ENCODE measurements at places on chromosomes 7 and 10.

DNA sequence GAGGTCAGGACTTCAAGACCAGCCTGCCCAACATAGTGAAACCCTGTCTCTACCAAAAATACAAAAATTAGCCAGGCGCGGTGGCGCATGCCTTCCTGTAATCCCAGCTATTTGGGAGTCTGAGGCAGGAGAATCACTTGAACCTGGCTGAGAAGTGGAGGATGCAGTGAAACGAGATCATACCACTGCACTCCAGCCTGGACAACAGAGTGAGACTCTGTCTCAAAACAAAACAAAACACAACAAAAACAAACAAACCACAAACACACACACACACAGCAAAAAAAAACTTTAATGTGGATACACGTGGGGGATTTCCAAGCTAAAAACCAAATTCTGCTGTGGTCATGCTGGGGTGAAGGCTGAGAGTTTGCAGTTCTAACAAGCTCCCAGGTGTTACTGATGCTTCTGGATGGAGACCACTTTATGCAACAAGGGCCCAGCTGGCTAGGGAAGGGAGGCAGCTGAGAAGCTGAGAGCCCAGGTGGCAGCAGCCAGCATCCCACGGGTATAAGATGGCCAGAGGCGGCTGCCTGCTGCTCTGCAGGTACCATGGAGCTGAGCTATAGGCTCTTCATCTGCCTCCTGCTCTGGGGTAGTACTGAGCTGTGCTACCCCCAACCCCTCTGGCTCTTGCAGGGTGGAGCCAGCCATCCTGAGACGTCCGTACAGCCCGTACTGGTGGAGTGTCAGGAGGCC is at the start of gene ZP3:
Gene ZP3 (plus strand): TSS at position 538 of the 699 bp plus-strand sequence. CDS start 15 bp downstream, at position 553.
- DNase-seq, result no peak

DNA sequence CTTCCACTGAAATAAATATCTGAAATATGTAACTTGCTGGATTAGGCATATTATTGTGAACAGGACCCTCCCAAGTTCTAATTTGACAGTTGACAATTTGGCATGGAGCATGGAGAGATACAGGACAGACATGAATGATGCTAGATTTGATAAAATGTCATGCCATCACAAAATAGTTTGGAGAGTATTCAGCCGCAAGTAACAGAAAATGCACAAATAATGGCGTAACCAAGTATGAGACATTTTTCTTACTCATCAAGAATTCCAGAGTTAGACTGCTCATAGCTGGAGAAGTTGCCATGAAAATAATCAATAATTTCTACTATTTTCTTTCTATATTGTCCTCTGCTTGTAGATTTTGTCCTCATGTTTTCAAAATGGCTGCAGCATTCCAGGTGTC is 45.5 kb upstream of the GPAM start:
- DNase-seq, result no peak

DNA sequence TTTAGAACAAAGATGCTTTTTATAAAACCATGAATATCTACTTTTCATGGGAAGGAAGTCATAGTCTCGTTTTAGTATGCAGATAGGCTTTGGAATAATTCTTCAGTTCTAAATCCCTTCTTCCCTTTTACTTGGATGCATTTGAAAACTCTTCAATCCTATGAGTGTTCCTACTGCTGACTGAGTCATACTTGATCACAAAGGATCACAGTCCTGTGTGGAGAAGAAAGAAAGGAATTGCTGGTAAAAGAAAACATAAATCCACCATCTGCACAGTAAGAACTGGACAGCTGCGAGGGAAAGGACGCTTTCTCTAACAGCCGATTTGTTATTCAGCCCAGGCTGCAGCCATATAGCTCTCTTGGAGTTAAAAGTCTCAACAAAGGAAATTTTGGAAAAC is 209.9 kb downstream of the SEMA3E start:
- DNase-seq, result no peak

GRCh38 chr7:105355701-105356100 is 33.0 kb downstream of the SRPK2 start:
- no peak for DNase-seq

DNA sequence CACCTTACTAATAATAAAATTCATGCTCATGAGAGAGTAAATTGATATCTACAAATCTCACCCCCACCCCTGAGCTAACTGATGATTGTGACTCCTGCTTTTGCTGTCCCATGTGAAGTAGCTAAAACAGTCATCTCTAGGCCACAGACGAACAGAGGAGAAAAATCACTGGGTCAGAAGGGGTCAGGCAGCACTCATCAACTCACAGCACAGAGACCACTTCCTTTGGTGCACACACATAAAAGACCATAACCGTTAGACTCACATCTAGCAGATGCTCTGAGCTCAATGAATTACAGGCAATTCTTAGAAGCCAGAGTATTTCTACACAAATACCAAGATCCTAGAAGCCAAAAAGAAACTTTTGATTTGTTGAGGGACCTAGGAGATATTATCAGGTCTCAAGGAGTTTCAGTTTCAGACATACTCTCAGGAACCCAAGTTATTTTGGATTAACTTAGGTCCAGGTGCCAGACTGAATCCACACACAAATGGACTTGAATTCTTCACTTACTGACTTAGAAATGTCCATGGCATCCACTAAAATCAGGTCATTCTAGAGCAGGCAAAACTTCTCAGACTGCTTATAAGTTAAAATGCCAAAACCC is 65.0 kb upstream of the TES start:
- no peak for DNase-seq

DNA sequence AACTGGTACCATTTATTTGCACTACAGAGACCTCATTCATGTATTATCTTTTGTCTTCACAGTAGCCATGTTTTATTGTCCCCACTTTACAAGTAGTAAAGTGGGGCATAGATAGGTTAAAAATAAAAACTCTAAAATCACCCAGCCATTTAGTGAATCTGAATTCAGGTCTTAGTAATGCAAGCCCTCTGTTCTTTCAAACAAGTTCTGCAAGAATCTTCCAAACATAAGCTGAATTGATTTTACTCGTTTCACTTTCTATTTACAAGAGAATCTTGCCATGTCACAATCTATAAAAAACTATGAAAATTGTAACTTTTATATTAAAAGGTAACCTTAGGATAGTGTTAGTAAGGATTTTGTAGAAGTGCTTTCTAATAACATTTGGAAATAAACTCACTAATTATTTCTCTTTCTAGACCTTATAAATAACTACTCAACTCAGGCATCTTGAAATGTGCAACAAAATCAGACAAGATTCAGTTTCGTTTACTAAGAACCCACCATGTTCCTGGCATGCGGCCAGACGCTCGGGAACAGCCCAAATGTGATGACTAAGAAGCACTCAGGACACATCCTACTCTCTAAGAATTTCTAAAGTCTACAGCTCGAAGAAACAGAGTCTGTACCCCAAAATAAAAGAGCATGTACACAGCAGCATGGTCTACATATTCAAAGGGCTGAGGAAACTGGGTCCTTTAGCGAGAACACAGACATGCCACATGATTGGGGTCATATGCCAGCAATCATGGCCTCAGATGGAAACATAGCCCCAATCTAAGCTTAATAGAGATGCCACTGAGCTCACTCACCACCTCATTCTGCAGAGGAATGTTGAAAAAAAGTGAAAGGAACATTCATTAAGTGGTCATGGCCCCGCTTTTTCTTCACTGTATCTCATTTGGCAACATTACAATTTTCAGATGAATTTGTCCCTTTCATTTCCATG is 167.6 kb downstream of the AMPH start:
- DNase-seq, result peak; percentile 27

DNA sequence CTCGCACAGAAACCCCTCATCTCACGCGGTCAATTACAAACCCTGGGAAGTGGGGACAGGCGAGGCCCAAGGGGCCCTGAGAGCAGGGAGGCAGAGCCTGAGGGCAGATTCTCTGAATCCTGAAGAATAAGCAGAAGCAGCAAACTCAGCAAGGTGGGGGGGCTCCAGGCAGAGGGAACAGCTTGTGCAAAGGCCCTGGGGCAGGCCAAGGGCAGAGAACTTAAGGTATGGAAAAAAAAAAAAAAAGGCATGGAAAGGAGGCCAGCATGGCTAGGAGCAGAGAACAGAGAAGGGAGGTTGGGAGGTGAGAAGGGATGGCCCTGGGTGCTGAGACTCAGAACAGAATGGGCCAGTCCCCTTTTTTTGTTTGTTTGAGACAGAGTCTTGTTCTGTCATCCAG is 32.8 kb upstream of the TNRC18 start:
- no peak for DNase-seq

GRCh38 chr7:8579661-8580194 is 146.3 kb downstream of the NXPH1 start:
- DNase-seq, result no peak

GRCh38 chr7:131927770-131928423 is 371.5 kb upstream of the PODXL start:
- no peak for DNase-seq

GRCh38 chr7:92622685-92623084 is 32.5 kb upstream of the FAM133B start:
- no peak for DNase-seq

DNA sequence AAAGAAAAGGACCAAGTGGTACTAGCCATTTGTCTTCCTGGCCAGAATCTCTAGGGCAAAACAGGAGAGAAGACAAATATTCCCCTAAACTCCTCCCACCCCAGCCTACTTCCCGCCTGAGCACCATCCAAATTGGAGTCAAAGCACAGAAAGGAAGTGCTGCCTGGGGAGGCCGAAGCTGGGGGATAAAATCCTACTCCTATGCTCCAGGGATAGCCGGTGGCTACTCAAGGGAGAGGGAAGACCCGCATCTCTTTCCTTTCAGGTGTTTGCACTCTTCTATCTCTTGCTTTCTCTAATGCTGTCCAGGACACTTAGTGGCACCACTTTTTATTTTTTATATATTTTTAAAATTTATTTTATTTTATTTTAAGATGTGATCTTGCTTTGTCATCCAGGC is 7.1 kb upstream of the DUSP5 start:
- no peak for DNase-seq

DNA sequence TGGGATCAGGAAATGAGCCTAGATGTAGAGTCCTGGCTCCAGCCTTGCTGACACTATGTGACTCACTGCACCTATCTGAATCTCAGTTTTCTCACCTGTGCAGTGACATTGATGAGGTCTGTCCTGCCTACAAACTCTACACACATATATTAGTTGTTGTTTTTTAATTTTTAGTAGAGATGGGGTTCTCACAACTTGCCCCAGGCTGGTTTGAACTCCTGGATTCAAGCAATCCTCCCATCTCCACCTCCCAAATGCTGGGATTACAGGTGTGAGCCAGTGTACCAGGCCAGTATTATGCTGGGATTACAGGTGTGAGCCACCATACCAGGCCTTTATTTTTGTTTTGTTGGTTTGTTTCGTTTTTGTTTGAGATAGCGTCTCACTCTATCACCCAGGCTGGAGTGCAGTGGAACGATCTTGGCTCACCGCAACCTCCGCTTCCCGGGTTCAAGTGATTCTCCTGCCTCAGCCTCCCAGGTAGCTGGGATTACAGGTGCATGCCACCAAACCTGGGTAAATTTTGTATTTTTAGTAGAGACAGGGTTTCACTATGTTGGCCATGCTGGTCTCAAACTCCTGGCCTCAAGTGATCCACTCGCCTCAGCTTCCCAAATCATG is 11.8 kb upstream of the DDIT4 start:
- no peak for DNase-seq

- no peak for DNase-seq
Observed at GRCh38 chr10:121974535-121975294, at the start of gene NSMCE4A. Gene NSMCE4A (minus strand): TSS chr10:121975217. CDS start chr10:121975165, 52 bp downstream.

- DNase-seq, result no peak
Observed at GRCh38 chr10:96829029-96829773, 2.9 kb upstream of the LCOR start.

- no peak for DNase-seq
Observed at GRCh38 chr7:45033261-45033930, 33.4 kb downstream of the CCM2 start.

- DNase-seq, result no peak
Observed at GRCh38 chr10:33204031-33204430, 130.4 kb downstream of the NRP1 start.

- DNase-seq, result no peak
Observed at GRCh38 chr7:75039709-75040108, 33.9 kb downstream of the RCC1L start.

Data from non-pigmented ciliary epithelial cell (primary cell).